Fibroblast of skin of right quadriceps (primary cell): ENCODE measurements at places on chromosomes 2 and 18.
A peak's percentile ranks its signal among the peaks of the same experiment; 100 is the strongest.

DNA sequence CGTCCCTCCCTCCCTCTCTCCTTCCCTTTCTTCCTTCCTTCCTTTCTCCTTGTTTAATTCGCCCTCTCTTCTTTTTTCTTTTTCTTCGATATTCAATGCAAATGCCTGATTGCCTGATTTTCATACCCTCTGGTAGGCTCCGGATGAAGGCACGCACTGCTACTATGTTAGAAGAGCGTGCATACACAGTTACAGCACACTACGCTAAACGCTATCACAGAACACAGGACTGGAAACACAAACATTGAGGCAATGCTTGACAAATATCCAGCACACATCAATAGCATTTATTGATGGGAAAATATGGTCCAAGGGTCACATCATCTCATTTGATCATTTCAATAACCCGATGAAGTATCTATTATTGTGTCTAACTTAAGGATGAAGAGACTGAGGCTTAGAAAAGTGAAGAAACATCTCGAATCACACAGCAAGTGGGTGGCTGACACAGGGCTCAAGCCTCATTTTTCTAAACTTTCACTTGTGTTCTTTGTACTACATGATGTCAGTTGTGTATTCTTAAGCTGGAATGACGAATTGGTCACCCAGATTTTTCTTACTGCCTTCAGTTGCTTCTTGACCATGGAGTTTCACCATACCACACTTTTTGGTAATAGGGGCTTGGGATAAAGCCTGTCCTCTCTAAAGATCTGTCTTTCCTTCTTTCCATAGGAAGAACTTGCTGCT is 101.8 kb downstream of the TRIB2 start:
- DNase-seq, result no peak

- no peak for DNase-seq
These were observed 433.7 kb upstream of the TRIB2 start for GRCh38 chr2:12282780-12283695.

DNA sequence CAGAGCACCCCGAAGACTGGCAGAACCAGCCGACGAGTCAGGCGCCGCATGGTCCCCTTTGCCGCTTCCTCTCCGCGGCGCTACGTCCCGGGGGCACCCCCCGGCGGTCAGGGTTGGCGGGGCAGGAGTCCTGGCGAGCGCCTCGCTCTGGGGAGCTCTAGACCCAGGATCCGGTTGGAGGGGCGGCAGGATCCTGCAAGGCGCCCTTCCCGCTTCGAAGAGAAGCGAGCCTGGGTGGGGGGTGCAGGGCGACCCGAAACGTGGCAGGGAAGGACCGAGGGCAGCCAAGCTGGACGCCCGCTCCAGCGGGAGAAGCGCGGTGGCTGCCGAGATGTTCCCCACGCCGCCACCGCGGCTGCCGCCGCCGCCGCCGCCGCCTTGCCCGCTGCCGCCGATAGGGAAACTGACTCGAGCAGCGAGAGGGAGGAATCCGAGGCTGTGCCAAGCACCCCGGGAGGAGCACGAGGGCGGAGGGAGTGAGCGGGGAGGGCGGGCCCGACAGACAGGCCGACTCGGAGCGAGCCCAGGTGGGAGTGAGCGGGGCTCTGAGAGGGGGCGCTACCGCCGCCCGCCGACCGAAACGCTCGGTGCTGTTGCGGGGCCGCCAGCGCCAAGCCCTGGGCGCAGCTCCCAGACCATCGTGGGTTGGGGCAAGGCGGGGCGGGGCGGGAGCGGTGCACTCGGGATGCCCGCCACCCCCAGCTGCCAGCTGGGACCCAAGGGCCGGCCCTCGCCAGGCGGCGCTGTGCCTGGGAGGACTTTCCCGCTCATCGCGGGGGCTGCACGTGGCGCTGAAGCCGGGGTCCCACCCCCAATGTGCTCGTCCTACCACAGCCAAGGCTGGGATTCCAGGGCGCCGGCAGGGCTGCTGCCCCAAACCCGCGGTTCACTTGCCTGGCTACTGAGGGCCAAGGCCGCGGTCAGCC is at the start of gene GALNT14:
Gene GALNT14 (minus strand): TSS at position 404 of the 926 bp plus-strand sequence. CDS start 354 bp downstream, at position 50.
- DNase-seq, result peak; percentile 68

GRCh38 chr18:986051-986450 is 81.4 kb downstream of the ADCYAP1 start:
- DNase-seq, result no peak

DNA sequence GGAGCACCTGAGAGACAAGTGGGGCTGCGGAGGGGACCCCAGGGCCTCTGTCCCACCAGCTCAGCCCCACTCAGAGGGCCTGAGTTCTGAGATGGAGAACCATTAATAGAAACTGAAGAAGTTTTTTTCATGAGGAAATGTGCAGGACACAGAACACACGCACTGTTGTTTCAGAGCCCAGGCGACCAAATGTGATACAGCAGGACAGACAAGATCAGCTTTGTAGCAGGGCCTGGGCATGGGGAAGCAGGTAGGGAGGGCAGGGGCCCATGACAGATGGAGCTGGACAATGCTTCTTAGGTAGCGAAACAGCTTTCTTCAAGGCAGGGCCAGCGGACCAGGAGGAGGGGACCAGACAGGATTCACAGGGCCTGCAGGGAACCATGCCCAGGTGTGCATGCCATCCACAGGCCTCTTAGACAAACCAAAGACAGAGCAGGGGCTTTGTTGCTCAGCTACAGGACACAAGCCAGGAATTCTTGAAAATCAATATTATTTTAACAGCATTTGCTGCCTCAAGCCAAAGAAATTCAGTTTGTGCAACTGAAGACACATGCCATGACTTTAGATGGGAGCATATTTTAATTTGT is 252.8 kb upstream of the GYPC start:
- no peak for DNase-seq

- DNase-seq, result no peak
These were observed 53.3 kb downstream of the INHBB start for GRCh38 chr2:120398996-120399888.

GRCh38 chr18:21897811-21898210 is 157.2 kb downstream of the MIB1 start:
- DNase-seq, result peak; percentile 19

- peak; percentile 79 for DNase-seq
These were observed 522 bp upstream of the ZNF407 start for GRCh38 chr18:74597034-74597661.

GRCh38 chr18:60895181-60895580 is 438.0 kb upstream of the CDH20 start:
- DNase-seq, result no peak

- no peak for DNase-seq
These were observed at the start of gene NEU4 for GRCh38 chr2:241808721-241809382. Gene NEU4 (plus strand): TSS chr2:241809193. CDS start chr2:241814485, 5,292 bp downstream.

- peak; percentile 76 for DNase-seq
These were observed 147.9 kb downstream of the GALNT3 start for GRCh38 chr2:165645930-165646831.

GRCh38 chr18:49174478-49174877 is 223.7 kb upstream of the SMAD7 start:
- peak; percentile 72 for DNase-seq

GRCh38 chr2:211928201-211928600 is 610.4 kb downstream of the ERBB4 start:
- no peak for DNase-seq

DNA sequence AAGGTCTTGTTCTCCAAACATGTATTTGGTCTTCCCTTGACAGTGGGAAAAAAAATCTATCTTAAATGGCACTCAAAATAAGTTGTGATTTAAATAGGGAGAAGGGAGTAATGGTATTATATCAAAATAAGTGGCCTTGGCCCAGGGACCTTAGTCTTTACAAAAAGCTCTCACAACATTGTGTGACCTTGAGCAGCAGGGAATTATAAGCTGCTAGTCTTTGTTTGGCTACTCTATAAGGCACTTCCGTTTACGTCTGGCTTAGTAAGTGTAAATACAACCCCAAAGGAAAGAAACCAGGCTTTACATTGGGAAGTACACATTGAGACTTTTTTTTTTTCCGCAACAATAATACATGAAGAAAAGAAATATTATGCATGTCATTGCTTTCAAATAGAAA is 734.0 kb upstream of the LINC00305 start:
- DNase-seq, result no peak

DNA sequence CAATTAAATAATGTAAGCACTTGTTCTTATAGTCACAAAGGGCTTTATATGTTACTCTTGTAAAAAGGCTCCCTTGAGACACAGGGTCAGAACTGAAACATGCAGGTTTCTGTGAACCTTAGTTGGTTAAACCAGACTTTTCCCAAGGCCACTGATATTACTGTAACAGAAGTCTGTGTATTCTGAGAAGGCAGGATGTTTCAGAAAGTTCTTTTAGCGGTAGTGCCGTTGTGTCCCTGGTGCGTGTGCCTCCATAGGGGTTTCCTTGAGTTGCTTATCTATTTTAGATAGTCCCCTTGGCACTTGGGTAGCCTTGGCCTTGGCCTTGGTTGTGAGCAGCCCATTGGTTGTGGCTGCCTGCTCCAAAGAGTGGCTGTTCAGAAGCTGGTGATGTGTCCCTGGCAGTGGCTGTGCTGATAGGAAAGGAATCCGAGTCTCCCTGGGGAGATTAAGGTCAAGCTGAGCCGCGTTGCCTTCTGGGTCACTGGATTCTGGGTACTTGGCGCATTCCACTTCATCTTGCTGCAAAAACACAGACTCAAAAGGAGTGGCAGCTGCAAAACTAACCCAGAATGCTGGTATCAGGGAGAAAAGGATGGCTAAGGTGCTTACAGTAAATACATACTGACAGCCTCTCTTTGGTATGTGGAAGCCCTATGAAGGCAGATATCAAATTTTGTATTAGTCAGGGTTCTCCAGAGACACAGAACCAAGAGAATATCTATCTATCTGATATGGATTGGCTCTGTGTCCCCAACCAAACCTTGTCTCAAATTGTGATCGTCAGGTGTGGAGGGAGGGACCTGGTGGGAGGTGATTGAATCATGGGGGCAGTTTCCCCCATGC is 69.7 kb downstream of the FHOD3 start:
- DNase-seq, result no peak

GRCh38 chr2:98545591-98545990 is 62.7 kb downstream of the COA5 start:
- DNase-seq, result no peak

DNA sequence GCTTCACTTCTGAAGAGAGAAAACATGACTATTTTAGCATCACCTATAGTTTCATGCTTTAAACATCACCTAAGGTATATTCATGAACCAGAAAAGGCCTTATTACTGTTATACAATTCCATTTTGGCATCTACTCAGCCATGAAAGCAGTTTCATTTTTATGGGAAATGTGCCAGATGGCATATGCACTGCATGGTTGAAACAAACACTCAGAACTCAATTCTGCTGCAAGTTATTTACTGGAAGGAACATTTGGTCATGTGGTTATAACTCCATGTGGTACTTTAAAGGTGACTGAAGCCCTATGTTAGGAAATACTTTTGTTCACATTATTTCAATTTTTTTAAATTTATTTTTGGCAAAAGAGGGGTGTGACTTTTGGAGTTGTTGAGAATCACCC is 287.5 kb upstream of the CRIM1 start:
- DNase-seq, result no peak

- no peak for DNase-seq
These were observed 40.6 kb downstream of the EHD3 start for GRCh38 chr2:31274401-31275075.

DNA sequence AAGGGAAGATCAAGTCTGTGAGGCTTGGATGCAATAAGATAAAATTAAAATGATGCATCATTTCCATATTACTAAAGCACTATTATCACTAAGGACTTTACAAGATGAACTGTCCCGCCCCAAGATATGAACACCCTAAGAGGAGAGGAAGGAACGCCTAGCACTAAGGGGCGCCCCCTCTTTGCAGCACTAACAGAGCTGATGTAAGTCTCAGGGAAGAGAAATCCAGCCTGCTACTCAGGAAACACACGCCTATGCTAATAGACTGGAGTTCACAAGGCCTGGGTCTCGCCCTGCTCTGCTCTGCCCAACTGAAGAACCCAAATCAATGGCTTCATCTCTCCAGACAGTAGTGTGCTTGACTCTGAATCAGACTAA is 6.1 kb downstream of the INO80C start:
- DNase-seq, result no peak

DNA sequence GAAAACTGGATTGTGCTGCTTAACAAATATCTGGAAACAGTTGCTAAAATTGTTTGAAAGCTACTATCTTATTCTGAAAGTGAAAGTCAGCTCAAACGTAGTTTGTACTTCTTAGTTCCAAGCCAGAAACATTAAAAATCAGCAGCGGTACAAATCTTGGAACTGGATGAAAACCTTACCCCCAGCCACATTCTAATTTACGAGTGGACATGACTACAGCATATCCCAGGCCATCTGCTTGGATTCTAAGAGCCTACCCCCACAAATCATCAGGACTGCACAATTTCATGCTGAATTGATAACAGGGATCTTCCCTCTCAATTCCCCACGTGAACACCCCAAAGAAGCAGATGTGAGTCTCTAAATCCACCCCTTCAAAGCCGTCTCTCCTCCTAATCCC is 158.7 kb upstream of the NCKAP5 start:
- DNase-seq, result no peak

DNA sequence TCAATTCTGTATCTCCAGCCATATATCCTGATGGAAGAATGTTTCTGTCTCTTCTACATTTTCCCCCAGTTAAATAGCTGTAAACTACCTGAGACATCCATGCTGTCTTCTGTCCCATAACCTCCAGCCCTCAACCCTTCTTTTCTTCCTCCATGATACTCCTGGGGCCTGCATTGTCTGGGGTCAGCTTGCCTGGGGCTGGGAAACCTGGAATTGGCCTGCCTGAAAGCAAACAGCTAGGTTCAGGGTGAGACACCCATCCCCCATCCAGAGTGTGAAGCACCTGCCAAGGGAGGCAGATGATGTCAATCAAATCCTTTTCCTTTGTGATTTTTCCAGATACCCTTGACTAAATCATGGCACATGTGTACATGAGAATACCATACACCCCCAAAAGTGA is 313.7 kb upstream of the MGAT5 start:
- DNase-seq, result no peak

GRCh38 chr2:180662521-180662920 is 317.9 kb upstream of the UBE2E3 start:
- peak; percentile 8 for DNase-seq

DNA sequence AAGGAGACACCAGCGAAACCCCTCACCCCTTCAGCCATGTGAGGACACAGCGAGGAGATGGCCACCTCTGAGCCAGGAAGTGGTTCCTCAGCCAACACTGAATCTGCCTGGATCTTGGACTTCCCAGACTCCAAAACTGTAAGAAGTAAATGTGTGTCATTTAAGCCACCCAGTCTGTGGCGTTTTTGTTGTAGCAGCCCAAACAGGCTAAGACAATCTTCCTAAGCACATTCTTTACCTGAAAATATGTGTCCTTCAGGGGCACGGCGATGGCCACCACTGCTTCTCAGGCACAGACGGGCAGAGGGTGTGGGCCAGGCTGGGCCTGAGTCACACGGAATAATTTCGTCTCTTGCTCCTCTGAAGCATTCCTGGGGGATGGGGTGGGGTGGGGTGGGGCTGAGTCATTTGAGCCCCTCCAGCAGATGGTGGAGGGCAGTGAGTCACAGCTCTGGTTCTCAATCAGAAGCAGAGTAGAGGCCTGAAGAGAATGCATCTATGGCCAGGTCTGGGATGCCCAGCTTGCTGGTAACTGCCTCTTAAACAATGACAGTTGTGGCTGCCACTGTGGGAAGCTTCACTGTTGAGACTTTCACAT is 142.4 kb downstream of the CAPN13 start:
- DNase-seq, result peak; percentile 97

GRCh38 chr2:228541789-228542188 is 360.3 kb upstream of the SPHKAP start:
- peak; percentile 65 for DNase-seq
